ENCODE measurements at places on chromosomes 6 and 20.

DNA sequence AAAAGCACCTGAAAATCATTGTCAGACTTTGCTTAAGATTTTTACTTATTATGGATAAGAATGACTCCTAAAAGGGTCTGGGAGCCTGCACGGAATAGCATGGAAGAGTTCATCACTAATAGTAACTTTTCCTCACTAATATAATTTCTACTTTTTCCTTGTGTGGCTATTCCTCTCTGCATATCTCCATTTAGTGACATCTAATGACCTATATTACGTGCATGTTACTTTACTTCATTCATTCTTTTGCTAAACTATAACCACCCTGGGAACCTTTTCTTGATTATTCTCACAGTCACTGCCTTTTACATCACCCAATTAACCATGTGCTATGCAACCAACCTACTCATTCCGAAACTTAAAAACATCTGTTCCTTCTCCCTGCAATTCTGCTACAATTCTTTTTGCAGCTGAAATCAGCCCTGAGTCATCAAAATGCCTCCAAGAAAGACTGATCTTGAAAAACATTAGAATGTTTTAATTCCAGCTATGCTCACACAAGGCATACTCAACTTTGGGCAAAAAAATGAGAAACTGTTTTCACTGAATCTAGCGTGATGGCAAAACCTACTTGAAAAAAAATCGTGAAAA, 313.3 kb downstream of the RNGTT start:
- no peak for DNase-seq

DNA sequence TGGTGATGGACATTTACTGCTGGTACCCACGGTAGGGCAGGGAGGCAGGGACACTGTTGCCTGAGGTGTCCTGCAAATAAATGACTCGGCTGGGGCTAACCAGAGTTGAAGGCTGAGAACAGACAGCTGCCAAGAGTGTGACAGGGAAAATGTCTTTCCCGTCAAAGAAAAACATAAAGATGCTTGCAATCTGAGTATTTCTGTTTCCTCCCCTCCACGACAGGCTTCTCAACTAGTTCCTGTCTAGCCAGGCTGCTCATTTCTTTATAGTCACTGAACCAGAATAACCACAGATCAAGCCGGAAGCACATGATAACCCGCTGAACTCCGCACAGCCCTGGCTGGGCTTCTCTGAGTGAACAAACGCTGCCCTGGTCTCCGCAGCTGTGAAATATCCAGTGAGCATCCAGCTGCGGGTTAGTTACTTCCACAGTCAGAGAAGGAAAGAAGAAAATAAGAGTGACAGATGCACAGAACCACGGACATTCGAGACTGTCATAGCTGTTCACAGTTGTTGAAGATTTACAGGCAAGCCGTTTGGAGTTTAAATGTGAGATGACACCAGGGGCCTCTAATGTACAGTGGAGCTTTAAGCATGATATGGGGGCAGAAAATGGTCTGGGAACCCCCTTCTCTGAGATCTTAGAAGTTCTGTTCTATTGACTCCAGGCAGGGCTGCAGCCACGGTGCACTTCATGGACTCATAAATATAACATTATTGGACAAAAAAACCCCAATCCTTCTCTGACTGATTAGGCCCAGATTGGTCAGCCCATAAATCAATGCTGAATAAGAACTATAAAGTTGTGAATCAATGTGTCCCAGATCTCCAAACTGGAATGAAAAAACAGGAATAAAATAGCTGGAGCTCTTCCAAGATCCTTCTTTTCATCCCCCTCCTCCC, 299.9 kb upstream of the SUPT3H start:
- peak; percentile 59 for DNase-seq

DNA sequence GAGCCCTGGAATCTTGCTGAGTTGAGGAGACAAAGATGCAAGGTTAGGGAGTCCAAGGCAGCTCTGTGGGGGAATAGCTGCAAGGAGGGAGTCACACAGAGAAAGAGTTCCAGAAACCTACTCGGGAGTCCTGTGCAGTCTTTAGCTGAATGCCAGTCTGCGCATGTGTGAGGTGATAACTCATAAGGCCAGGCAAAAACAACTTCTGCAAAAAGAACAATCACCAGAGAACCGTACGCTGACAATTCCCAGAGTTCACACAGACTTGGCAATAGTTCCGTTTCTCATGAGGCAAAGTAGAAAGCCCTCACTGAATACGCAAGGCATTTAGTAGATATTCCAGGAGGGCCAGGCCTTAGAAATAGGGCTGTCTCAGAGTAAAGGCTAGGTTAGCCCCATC, 135.2 kb upstream of the TAB2 start:
- DNase-seq, result no peak

DNA sequence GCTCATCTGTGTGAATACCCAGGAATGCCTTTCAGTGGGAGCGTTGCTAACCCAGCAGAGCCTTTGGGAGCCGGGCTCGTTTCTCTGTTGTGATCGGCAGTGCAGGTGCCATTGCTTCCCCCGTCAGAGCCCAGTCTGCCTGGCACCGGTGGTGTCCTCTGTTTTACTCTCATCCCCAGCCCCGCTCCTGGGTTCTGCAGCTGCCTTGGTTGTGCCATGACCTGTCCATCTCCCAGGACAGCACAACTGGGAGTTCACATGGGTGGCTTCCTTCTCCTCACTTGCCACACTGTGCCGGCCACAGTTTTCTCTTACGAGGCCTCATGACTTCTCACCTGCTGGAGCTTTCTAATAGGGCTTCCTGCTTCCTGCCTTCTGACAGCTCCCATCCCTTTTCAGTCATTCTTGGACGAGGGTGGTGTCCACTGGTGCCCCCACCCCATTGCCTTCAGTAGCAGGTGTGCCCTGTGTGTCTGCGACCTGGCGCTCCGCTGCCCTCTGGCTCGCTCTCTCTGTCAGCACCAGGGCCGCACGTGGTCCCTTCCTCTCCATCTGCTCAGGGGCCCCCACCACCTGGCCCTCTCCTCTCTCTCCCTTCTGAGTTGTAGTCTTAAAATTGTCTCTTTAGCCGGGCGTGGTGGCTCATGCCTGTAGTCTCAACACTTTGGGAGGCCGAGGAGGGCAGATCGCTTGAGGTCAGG, 110.9 kb downstream of the RPP40 start:
- no peak for DNase-seq

GRCh38 chr6:99458319-99458718, 33.2 kb upstream of the PNISR start:
- DNase-seq, result no peak

GRCh38 chr20:57694481-57694880, 15.3 kb downstream of the PMEPA1 start:
- DNase-seq, result no peak

- no peak for DNase-seq
These were observed 22.4 kb upstream of the BACH2 start for GRCh38 chr6:90319044-90319443.

DNA sequence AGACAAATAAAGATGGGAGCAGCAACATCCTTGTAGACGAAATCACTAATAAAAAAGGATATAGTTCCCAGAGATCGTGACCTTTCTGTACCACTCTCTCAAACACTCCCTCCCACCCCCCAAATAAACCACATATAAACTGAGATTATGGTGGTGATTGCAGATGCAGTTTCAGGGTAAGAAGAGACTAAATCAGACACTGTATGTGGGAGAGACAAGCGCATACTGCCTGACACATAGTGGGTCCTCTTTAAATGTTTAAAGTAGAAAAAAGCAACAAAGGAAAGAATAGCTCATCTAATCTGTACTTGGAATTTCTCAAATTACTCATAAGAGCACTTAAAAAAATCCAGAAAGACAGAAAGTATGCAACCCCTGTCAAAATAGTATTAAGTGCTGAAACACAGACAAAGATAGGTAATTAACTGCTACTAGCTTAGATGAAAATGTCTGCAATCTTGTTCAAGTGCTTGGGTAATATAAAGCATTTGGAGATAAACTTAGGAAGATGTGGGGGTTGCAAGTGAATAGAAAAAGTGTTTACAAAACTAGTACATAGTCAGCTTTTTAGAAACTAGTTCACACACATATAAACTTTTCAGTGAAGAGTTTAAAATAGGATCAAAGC, 151.6 kb downstream of the BACH2 start:
- no peak for DNase-seq
